MG63 (cell line): ENCODE measurements at places on chromosomes 11 and 22. TPM values are rescaled to one million over a fixed set of nuclear protein-coding genes. Genes with fewer than 3 reads are reported as not detected.

GRCh38 chr11:107733518-107733917 lies 21.7 kb upstream of the SLN start:
- no peak for DNase-seq

DNA sequence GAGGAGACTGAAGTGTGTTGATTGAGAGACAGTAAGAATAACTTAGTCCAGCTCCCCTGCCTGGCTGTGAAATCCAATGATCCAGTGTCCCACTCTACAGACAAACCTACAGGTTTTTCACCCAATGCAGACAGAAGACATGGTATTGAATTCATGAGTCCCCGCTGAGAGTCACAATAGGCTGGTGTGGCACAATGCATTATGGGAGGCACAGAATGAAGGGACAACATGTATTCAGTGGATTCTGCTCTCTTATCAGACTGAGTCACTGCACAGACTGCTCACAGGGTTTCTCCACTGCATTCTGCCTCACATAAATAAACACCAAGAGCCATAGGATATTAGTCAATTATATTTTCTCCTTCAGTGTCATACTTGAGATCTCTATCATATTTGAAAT lies 55.2 kb upstream of the TOP3B start:
- peak; percentile 47 for DNase-seq

DNA sequence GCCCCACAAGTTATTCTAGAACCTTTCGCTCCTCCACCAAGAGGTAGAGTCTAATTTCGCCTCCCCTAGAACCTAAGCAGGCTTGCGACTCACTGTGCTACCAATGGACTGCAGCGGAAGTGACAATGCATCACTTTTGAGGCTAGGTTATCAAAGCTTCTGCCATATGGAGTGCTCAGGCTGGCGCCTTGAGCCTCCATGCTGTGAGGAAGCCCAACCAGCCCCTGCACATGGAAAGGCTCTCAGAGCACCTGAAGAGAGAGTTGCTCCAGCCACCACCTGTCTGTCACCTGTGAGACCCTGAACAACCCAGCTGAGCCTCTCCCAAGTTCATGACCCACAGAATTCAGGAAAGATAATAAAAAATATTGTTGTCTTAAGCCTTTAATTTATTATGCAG lies 29.3 kb upstream of the CBX7 start:
- DNase-seq, result no peak

The SPI1 gene
- not detected in 2 replicates for total RNA-seq

DNA sequence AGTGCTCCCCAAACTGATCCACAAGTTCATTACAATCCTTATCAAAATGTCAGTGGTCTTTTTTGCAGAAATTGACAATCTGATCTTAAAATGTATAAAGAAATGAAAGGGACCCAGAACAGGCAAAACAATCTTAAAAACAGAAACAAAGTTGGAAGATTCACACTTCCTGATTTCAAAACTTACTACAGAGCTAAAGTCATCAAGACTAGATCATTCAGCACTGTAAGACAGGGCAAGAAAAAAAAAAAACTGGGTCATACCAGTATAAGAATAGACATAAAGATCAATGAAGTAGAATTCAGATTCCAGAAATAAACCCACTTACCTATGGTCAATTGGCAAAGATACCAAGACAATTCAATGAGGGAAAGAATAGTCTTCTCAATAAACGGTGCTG lies 4.5 kb upstream of the STK33 start:
- no peak for DNase-seq

The OR8D1 gene
- total RNA-seq, result not detected in 2 replicates

DNA sequence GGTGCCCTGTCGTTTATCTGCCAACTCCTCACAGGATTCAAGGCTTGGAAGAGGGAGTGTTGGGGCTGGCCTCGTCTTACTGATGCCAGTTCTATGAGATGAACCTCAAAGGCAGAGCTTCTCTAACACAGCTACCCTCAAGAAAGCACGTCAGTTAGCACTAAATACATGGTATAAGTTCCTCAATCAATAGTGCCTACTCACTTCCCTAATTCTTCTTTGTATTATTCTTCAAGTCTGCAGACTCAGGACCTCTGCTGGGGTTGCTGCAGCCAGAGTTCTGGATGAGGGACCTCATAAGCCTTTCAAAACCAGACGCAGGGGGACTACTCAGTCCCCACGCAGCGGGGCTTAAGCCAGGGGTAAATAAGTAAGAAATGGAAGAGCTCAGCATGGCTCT lies 118.3 kb downstream of the VPREB1 start:
- DNase-seq, result no peak

DNA sequence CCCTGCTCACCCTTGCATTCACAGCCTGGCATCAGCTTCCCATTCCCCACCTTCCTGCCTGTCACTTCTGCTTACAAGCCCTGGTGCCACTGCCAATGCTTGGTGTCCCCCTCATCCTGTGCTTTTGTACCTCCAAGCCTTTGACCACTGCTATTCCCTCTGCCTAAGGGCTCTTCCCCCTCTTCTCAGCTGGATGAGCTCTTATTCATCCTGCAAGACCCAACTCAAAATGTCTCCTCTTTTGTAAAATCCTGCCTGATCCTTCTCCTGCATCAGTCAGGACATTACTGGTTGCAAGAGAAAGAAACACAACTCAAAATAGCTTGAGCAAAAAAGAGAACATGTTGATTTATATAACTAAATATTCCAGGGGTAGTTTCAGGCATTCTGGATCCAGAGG lies 66.9 kb upstream of the TCF20 start:
- DNase-seq, result no peak

DNA sequence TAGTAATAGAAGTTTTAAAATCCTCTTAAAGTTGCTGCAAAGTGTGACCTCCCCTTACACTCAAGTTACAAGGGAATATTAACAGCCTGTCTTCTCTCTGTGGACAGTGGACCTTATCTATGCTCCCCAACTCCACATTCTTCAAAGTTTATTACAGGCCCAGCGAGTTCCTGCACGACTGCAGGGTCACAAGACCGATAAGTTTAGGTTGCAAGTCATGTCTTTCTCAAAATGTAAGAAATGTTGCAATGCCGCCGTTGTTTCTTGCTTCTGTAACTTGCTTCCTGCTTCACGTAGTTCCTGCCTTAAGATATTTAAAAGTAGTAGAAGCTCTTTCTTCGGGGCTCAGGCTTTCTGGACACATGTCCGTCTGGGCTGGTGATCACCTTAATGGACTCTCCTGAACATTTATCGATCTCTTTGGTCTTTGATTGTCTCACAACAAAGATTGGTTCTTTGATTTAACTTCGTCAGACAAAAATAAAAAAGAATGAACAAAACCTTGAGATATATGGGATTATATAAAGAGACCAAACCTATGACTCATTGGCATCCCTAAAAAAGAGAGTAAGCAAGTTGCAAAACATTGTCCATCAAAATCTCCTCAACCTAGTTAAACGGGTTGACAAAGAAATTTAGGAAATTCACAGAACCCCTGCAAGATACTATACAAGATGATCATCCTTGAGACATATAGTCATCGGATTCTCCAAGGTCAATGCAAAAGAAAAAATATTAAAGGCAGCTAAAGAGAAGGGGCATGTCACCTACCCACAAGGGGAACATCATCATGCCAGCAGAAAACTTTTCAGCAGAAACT lies 45.4 kb upstream of the GLYAT start:
- no peak for DNase-seq

The TPBGL gene
- not detected in 2 replicates for total RNA-seq

The PDE2A gene
- total RNA-seq, result not detected in 2 replicates

The AQP11 gene
- not detected in 2 replicates for total RNA-seq

The CHADL gene
- not detected in 2 replicates for total RNA-seq

DNA sequence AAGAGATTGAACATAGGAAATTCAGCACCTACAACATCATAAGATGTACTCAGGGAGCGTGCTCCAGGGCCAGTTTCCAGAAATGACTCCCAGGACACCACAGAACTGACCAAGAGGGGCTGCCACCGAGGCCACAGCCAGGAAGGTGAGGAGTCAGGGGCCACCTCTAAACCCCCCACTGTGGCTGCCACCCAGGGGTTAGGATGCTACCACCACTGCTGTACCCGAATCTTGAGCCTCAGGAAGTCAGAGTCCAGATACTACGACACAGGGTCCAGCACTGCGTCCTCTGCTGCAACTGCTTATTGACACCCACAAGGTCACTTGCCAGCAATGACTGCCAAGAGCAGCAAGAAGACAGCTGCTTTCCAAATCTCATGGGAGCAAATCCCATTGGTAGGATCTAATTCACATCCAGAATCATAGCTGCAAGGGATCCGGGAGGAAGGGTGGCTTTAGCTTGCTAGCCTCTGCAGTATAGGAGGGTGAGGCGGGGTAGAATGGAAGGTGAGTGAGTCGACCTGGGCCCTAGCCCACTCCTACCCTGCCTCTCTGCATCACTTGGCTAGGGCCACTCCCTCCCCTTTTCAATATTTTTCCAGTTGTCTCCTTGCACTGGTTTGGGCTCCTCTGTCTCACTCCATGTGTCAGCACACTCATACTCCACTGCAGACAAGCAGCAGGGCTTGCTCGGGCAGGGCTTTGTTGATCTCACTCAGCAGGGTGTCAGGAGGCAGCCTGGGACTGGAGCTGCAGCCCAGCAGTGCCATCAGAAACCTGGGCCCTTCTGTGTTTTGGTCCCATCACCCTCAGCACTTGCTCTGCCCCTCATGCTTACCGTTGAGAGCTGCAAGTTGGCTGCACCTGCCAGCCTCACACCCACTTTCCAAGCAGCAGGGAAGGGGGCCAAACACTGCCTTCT lies 18.1 kb upstream of the CYTH4 start:
- no peak for DNase-seq

The SLC25A18 gene
- 0.16 TPM in 1 of 2 replicates, not detected in the other for total RNA-seq

- DNase-seq, result no peak
These were observed 125.8 kb downstream of the RASSF10 start for GRCh38 chr11:13134886-13135285.

DNA sequence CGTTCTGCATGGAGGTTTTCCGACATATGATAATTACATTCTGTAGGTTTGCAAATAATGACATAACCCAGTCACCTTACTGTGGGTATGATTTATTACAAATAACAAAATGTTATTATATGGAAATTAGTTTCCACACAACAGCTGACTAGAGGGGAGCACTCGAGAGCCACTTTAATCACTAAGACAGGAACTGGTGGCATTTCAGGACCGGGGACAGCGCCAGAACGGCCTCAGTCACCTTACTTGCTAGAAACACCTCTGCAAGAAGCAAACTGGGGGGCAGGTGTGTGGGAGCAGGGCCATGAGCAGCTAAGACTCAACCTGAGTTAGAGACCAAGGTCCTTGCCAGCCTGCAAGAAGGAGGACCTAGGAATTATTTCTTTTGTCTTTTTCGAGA lies 199.9 kb downstream of the DSCAML1 start:
- DNase-seq, result peak; percentile 33

The GPR83 gene
- total RNA-seq, result not detected in 2 replicates

The RASSF10 gene
- total RNA-seq, result not detected in 2 replicates

- DNase-seq, result no peak
These were observed 3.9 kb downstream of the CBL start for GRCh38 chr11:119210050-119210449.

DNA sequence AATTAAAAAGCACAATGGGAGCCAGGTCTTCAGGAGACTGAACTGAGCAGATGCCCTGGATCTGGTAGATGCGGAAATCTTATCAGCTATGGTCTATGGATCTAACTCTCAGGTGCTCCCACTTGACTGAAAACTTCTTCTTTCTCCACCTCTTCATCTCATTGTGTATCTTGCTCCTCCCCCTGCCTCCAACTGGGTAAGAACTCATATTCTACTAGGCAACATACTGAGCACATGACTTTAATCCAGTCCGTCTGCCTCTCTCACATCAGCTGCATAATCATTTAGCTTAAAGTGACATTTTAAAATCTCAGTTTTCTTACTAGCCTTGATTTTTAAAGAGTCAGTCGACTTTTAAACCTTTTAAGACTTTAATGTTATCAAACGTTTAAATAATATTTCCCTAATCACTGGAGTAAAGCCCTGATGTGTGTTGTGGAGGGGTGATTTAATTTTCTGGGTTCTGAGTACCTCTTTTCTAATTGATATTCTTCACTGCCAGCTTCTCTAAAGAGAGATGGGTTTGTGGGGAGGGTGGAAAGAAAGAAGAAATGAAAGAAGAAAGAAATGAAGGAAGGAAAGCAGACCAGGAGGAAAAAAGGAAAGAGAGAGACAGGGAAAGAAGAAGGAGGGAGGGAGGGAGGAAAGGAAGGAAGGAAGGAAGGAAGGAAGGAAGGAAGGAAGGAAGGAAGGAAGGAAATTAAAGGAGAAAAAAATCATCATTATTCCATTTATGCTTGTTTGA lies 592.8 kb upstream of the ARHGAP42 start:
- DNase-seq, result no peak

DNA sequence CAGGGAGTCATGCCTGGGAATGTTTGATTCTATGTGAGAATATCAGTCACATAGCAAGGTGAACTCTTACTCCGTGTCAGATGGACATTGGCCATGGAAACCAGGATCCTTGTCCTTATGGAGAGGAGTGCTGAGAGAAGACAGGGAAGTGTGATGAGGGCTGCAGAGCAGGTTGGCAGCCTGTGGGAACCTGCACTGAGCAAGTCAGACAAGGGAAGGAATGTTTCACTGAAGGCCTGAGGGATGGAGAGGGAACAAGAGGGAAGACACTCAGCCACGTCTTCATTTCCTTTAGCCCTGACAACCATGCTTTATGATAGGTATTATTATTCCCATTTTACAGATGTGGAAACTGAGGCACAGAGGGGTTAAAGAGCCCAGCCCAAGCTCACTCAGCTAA lies 38.4 kb upstream of the HORMAD2 start:
- no peak for DNase-seq

GRCh38 chr22:28507896-28508295 lies 171.7 kb downstream of the TTC28 start:
- no peak for DNase-seq

The PGR gene
- not detected in 2 replicates for total RNA-seq

DNA sequence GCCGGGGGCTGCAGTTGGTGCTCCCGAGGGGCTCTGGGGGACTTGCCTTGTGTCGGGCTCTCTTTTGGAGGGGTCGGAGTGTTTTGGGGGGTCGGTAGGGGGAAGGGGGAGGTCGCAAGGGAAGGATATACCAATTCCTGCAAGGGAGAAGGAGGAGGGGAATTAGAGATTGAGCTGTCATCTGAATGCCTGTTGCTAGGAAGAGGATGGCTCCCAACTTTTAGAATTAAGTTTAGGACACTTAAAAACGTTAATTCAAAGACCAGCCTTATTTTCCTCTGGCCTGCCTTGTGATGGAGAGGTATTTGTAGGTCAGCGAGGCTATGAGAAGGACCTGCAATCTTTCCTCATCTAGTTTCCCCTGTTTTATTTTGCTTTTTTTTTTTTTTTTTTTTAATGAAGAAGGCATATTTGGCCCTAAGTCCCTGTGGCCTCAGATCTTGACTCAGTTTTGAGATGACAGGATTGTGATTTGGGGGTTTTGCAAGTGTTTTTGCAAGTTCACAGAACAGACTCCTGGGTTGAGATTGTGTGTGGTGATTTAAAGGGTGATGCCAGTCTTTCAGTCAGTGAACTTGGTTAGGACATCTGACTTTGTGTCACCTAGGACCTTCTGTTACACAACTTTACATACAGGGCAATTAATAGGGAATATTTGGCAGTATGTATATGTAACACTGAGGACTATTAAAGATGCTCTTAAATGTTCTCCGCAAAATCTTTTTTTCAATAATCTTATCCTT lies 672 bp downstream of the TMEM135 start:
- no peak for DNase-seq
